Fibroblast of skin of right biceps (primary cell): ENCODE measurements at places on chromosomes 2 and 18.

- peak; percentile 45 for DNase-seq
These were observed 559 bp downstream of the MYL12A start for GRCh38 chr18:3248062-3248657.

DNA sequence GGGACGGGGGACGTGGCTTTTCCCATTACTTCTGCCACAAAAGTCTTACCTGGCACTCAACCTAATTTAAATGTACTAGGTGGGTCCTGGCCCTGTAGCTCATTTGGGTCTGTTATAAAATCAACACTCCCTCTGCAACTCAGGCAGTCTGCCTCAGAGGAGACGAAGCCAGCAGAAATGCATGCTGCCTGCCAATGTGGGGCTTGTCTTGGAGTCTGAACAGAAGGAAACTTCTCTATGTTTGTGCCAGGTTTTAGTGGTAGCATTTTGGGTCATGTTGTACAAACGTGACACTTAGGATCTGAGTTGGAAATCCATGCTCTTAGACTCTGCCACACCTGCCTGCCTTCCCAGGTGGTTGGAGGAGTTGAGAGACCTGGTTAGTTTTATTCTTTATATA, 292.5 kb upstream of the FAM98A start:
- DNase-seq: no peak

GRCh38 chr2:127229555-127229954, 9.5 kb upstream of the CYP27C1 start:
- DNase-seq: no peak

DNA sequence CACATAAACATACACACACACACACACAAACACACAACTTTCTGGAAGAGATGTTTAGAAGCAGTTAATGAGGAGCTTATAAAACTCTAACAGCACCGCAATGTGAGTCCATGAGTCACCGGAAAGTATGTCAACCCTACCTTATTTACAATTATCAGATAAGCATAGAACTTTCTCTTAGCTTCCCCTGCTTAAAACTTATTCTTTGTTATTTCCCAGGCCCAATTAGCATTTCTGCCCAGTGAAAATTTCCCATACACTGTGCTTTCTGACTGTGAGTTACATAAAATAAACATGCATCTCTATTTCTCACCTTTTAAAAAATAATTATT, 737.6 kb downstream of the LRP1B start:
- peak; percentile 64 for DNase-seq

GRCh38 chr2:181656450-181657291, at the start of gene CERKL:
Gene CERKL (minus strand): TSS chr2:181657105. CDS start chr2:181657006, 99 bp downstream.
- DNase-seq: peak; percentile 11

GRCh38 chr2:71721362-71721665, 268.0 kb downstream of the DYSF start:
- peak; percentile 72 for DNase-seq

DNA sequence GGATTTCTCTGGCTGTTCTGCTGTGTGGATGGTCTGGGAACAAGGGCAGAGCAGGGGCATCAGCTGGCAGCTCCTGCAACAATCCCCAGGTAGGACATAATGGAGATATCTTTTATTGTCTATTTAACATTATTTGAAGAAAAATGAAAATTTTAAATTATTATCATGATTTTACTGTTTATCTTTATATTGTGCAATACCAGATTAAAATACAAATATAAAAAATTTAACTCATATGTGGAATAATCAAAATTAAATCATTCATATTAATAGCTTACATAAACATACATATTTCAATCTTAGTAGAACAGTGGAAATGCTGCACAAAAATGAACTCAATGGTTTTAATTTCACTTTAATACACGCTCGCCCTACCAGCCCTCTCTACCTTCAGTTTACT, 70.6 kb upstream of the FAM110C start:
- DNase-seq: no peak

GRCh38 chr2:64493788-64494187, 30.3 kb upstream of the AFTPH start:
- no peak for DNase-seq

GRCh38 chr2:59308108-59308507, 1067.0 kb upstream of the FANCL start:
- no peak for DNase-seq

- no peak for DNase-seq
These were observed 36.9 kb upstream of the RAB31 start for GRCh38 chr18:9671214-9671613.

DNA sequence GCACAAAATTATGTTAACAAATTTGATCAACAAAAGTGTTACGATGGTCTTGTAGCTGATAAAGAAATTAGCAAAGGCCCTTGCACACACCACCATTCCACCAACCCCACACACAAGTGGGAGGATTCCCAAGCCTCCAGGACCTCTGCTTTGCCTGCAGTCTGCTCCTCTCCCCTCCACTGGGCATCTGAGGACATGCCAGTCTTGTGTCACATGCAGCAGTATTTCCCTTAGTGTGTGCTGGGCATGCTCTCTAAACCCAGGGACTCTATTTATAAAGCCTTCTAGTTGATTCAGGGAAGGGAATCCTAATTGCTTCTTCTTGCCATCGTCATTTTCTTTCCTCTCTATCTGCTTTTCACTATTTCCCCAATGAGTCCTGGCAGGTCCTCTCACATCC, 53.3 kb downstream of the KCTD18 start:
- no peak for DNase-seq
